ENCODE measurements at places on chromosomes 11 and 22.

- no peak for DNase-seq
Measured at GRCh38 chr22:46774980-46775849, 12.8 kb downstream of the TBC1D22A start.

DNA sequence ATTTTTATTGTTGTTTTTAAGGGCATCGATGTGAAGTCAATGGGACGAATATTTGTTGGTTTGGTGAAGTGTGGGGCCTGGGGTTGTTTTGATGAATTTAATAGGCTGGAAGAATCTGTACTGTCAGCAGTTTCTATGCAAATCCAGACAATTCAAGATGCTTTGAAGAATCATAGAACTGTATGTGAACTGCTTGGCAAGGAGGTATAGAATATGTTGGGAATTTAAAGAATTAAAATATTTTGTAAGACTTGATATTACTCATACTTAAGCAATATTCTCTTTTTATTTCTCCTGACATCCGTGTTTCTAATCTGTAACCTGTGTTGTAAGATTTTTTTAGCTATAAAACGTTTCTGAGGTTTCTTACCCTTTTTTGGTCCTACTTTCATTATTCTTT is 61.6 kb downstream of the DYNC2H1 start:
- DNase-seq = no peak

DNA sequence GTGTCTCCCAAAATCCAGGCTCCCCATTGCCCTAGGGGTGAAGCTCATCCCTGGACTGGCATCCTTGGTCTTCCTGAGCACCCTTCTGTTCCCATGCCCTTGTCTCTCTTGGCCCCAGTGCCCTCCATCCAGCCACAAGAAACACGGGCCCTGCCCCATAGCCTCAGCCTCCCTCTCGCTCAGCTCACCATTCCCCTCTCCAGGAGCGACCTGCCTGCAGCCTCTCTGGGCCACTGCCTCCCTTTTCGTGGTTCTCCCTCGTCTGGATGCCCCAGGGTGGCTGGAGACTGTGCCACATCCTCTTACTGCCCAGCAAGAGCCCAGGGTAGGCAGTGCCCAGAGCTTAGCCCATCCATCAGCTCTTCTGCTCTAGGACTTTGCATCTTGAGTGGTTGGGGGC is 532.1 kb downstream of the TBC1D22A start:
- no peak for DNase-seq

DNA sequence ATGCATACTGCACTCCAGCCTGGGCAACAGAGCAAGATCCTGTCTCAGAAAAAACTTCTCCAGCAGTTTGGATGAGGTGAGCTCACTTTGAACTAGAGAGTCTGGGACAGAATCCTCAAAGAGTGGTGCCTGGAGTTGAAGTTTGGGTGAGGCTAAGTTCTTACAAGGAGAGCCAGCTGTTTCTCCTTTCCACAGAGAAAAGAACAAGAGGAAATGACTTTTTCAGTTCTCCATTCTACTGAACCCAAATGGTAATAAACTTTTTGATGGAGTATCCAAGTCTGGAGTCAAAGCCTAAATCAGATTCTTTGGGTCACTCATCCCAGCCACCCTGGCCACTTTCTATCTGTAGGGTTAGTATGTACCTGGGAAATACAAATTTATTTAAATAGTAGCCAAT is 102.7 kb downstream of the TRAF6 start:
- no peak for DNase-seq

DNA sequence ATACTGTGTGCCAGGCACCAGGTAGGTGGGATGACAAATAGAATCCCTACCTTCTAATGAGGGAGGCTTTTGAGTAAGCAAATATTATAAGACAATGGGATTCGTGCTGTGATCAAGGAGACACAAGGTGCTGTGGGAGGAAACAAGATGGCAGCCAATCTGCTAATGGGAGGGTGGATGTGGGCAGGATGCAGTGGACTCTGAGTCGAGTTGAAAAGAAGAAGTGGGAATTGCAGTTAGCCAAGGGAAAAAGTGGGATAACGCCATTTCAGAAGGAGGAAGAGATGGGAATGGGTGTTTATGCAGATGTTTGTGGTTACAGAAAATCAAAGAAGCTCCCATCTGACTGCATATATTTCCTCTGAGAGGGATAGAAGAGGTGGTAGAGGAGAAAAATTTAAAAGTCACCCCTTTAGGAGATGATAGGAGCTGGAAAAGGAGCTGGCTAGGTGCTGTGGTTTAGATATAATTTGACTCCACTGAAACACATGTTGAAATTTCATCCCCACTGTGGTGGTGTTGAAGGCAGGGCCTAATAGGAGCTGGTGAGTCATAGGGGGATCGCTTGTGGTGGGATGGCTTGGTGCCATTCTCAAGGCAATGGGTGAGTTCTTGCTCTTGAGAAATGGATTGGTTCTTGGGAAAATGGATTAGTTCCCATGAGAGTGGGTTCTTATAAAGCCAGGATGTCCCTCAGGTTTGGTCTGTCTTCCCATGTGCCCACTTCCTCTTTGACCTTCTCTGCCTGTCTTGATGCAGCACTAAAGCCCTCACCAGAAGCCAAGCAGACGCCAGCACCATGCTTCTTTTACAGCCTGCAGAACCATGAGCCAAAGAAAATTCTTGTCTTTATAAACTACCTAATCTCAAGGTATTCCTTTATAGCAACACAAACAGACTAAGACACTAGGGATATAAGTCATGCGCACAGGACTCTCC is 30.0 kb upstream of the POU2AF1 start:
- no peak for DNase-seq
